NCI-H69 (cell line): ENCODE measurements at places on chromosomes 13 and 19.

GRCh38 chr13:51240178-51240577 is 18.0 kb downstream of the FAM124A start:
- no peak for DNase-seq

DNA sequence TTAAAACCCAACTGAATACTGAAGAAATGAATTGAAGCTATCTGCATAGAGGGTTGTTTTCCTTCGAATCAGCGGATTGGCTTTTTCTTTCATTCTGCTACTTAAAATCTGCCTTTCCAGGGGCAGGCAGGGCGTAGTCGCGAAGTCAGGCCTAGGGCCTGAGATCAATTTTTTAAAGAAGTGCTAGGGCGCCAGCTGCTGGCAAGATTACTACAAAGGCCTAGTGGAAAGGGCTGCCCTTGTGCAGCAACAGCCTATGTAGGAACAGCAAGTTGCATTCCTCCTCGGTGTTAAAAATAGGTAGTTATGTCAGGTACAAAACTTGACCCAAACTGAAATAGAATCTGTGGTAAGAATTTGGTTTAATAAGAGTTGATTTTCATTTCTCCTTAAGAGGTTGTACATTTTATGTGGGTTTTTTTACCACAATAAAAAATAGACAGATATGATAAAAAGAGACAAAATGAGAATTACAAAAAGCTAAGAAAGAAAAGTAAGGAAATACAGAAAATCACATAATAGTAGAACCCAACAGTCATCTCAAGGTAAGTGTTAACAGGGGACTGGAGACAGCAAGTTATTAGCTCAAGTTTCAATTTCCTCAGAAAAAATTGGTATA is 9.5 kb upstream of the URAD start:
- DNase-seq = peak; percentile 20

GRCh38 chr13:113483504-113484293 is 6.8 kb downstream of the DCUN1D2 start:
- DNase-seq = no peak

DNA sequence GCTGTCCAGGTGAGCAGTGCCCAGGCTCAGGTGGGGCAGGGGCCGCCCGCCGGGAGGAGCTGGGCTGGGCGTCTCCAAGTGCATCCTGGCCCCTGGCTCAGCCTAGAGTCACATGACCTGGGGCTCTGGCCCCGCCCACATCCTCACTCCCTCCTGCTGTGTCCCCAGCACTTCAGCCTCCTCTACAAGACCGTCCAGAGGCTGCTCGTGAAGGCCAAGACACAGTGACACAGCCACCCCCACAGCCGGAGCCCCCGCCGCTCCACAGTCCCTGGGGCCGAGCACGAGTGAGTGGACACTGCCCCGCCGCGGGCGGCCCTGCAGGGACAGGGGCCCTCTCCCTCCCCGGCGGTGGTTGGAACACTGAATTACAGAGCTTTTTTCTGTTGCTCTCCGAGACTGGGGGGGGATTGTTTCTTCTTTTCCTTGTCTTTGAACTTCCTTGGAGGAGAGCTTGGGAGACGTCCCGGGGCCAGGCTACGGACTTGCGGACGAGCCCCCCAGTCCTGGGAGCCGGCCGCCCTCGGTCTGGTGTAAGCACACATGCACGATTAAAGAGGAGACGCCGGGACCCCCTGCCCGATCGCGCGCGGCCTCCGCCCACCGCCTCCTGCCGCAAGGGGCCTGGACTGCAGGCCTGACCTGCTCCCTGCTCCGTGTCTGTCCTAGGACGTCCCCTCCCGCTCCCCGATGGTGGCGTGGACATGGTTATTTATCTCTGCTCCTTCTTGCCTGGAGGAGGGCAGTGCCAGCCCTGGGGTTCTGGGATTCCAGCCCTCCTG is 16.8 kb upstream of the CELF5 start:
- peak; percentile 16 for DNase-seq

DNA sequence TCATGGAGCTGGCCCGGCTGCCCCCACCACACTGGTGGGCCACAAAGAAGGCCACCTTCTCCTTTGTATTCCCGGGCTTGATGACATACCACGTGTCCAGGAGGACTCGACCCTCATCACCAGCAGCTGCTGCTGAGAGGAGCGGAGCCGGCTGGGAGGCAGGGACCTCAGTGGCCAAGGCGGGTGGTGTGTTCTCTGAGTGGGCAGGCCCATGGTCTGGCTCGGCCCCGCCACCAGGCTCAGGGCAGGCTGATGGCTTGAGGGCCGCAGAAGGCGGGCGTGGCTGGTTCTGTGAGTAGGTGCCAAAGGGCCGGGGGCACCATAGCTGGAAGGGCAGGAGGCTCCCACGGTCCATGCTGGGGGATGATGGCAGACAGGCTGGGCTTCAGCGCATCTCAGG is 17.6 kb downstream of the FBXO46 start:
- DNase-seq = no peak

GRCh38 chr19:11479090-11479897 is 1.6 kb downstream of the ELAVL3 start:
- DNase-seq = peak; percentile 97
